ENCODE measurements at places on chromosomes 3 and 15. TPM values are rescaled to one million over a fixed set of nuclear protein-coding genes. Genes with fewer than 3 reads are reported as not detected.

Gene HTR3C
- not detected for total RNA-seq

Gene NANOGP8
- total RNA-seq: 0.15 TPM

Gene SLC12A1
- not detected for total RNA-seq

Gene INSYN1
- total RNA-seq: 0.73 TPM

Gene SAMMSON
- total RNA-seq: not detected

Gene SH3BP5
- total RNA-seq: 26.5 TPM

Gene GALNT15
- 93.0 TPM for total RNA-seq

Gene CNTN3
- 1.7 TPM for total RNA-seq
